NCI-H524 treated with DMSO at 0.1 percent for 48 hours (cell line): ENCODE measurements at places on chromosomes 5 and 9.

- no peak for DNase-seq
These were observed 241.9 kb downstream of the PBX3 start for GRCh38 chr9:125989090-125989501.

- peak; percentile 92 for DNase-seq
These were observed 376.3 kb upstream of the ACTBL2 start for GRCh38 chr5:57858905-57859304.

DNA sequence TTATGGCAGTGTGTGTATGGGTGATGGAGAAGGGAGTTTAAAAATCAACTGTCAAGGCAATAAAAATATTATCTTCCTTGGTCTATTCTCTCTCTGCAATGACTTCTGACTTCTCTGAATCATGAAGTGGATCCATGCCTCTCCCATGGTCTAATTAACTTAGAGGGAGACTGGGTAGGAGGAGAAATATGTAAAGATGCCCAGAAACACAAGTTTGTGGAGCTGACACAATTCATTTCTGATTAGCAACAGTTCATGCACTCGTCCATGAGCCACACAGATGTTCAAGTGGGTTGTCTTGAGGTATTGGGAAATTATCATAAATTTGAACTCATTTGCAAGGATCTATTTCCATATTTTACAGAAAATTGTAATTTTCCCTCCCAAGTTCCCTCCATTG lies 38.1 kb downstream of the INSYN2B start:
- no peak for DNase-seq

- DNase-seq, result no peak
These were observed 192.2 kb downstream of the PAPPA start for GRCh38 chr9:116345817-116346216.

GRCh38 chr5:160452795-160453194 lies 31.1 kb downstream of the PTTG1 start:
- DNase-seq, result no peak

DNA sequence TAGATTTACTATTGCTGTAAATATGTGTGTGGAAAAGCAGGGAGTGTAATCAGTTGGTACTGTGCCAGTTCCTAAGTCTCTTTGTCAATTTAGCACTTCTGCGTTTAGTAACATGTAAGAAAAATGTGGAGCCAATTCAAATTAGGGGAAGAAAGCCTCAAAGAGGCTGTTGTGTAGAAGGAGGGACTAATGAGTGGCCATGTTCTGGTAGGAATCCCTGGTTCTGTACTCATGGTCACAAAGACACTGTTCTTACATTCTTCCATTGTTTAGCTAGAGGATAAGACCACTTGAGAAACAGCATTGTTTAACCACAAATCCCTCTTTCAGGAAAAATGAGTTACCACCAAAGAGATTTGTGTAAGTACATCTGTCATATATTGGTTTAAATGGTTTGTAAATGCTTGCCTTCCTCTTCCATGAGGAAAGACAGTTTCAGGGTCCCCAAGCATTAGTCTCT lies 14.9 kb downstream of the ARHGEF28 start:
- peak; percentile 28 for DNase-seq
